ENCODE measurements at places on chromosomes 2 and 18. TPM values are rescaled to one million over a fixed set of nuclear protein-coding genes. Genes with fewer than 3 reads are reported as not detected.

The SIX2 gene
- total RNA-seq: 0.46 TPM

The CROCC2 gene
- total RNA-seq: 17.4 TPM

The FAM237A gene
- total RNA-seq: not detected

- DNase-seq: peak; percentile 71
Observed at GRCh38 chr2:188089901-188090300, 201.8 kb upstream of the GULP1 start.

GRCh38 chr2:96329456-96329855 is 4.3 kb downstream of the ITPRIPL1 start:
- peak; percentile 82 for DNase-seq

GRCh38 chr2:199471443-199472057 is 13.8 kb upstream of the SATB2 start:
- peak; percentile 69 for DNase-seq

Data from lung (tissue), 17 donors.